Naive thymus-derived CD4-positive, alpha-beta T cell (primary cell): ENCODE measurements at places on chromosomes 2 and 18. TPM values are rescaled to one million over a fixed set of nuclear protein-coding genes. Genes with fewer than 3 reads are reported as not detected.
A peak's percentile ranks its signal among the peaks of the same experiment; 100 is the strongest.

DNA sequence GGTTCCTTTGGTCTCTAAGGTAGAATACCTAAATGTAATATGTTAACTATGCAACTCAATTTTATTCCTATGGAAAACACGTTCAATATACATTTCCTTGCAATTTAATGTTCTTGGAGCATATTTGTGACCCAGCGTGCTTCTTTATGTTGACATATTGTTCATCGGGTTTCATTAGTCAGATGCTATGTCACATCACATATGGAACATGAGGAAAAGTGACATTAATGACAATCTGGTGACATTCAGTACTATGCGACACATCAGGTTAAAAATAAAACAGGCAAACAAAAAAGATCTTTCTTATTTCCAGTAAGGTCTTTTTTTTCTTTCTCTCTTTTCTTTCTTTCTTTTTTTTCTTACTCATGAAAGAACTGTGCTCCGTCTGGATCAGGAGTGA is 135.6 kb upstream of the SMIM21 start:
- DNase-seq: no peak

DNA sequence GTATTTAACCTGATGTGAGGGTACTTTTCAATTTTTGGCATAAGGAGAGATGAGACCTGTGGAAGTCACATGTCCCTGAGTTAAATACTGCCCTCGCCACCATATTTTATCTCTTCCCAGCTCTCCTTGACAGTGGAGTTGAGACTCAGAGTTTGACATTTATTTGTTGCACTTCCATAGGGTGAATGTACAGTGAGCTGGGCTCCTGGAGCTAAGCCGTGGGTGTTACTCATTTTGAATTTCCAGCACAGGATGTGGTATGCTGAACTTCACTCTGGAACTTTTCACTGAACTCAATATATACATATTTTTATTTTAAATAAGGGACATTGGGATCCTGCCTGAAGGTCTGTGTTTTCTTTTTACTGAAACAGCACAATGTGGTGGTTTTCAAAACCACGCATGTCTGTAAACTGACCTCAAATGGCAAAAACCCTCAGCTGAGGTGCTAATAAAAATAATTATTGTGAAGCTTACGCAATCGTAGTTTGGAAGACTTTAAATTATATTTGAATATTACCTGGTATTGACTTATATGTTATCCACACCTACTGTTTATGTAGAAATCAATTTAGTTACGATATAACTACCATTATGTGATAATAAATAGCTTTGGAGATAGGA is 12.1 kb downstream of the RNF144A start:
- DNase-seq: no peak

GRCh38 chr2:113692698-113693428 is 63.6 kb downstream of the SLC35F5 start:
- peak; percentile 30 for DNase-seq

DNA sequence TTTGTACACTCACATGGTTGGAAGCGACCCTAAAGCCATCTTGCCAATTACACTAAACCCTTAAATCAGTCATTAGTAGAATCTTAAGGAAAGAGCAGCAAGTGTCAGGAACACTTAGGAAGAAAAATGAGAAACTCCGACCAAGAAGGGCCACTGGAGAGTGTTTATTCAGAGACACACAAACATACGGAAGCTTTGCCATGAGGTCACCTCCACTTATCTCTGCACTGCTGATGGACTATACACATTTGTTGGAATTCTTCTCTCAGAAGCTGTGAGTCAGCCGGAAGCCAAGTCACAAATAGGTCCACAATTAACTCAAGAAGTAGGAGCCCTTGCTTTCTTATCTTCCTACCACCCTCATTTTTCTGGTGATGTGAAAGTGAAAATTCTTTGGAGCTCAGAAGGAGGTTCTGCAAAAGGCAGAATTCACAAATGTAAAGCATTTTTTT is 21.6 kb downstream of the BMP10 start:
- no peak for DNase-seq

DNA sequence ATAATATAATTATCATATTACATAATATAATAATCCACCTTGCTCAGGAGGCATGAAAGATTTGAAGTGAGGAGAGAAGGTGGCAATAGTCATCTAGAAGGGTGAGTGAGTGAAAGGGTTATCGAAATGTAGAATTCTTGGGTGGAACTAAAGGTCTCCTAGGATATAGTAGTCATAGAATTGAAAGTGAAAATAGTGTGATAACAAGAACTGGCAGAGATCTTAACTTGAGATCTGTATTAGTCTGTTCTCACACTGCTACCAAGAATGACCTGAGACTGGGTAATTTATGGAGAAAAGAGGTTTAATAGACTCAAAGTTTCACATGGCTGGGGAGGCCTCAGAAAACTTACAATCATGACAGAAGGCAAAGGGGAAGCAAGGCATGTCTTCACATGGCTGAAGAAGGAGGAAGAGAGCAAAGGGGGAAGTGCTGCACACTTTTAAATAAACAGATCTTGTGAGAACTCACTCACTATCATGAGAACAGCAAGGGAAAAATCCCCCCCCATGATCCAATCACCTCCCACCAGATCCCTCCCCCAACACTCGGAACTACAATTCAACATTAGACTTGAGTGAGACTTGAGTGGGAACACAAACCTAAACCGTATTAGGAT is 351.5 kb downstream of the NR4A2 start:
- no peak for DNase-seq

GRCh38 chr2:232103140-232103737 is 141.7 kb downstream of the DIS3L2 start:
- no peak for DNase-seq

DNA sequence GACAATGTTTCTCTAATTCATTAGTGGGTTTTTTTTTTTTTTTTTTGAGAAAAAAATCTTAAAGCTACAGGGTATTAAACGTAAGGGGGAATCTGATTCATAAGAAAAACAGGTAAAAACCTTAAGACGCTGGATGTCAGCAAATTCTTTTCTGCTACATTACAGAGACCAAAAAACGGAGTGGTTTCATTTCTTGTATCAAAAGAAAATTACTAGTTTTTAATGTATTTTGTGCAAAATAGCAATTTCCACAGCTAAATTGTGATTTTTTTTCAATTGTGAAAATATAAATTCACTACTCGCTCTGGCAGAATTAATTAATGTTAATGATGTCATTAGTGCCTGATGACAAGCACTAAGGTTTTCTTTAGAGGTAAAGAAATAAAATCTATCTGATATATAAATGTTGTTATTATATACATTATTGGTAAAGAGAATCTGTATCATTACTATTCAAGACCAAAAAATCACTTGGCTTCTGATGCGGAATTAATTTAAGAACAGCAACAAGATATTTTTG is 9.9 kb downstream of the OTX1 start:
- DNase-seq: no peak

DNA sequence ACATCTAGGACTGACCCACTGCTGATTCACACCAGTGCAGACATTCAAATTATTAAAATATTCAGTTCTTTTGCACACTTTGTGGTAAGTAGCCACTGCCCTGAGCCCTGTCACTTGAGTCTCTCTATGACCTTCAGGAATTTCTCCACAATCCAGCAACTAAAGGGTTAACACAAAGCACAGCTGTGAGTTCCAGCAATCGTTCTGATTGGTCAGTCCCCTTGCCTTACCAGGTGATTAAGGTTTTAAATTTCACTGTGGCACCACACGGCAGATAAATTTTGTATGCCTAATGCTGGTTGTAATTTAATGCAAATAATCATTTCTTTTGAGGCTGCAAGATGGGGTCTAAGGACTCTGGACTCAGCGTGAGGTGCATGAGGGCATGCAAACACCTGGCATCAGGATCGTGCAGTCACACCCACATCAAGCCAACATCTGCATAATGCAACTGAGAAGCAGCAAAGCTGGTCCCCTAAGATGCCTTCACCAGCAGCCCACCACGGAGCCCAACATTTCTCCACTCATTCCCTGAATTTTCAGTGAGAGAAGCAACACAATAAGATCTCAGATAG is 36.6 kb downstream of the SLC14A1 start:
- no peak for DNase-seq

DNA sequence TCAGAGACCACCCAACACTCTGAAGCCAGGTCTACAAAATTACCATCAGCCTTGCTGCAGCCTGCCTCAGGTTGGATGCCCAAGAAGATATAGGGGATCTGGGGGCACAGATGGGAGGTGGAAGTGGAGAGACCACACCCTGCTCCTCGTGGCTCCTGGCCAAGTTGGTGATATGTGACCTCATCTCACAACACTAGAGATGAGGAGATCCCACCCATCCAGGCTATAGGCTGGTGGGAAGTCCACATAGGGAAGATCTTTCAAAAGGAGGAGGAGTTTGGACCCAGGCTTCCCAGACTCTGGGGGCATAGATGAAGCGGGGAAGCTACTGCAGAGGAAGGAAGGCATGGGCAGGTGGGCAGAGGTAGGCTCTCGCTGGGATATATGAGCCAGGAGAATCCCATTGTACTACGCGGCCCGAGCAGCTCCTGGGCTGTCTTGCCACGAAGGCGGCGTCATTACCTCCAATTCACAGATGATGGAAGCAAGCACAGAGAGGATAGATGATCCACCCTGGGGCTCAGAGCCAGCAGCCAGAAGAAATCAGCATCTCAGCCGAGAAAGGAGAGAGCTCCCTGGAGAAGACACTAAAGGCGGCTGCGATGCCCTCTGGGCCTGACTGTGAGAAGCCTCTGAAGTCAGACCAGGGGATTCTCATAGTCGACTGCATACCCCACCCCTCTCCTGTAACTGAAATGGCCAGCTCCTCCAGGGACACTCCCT is 96.0 kb downstream of the RHOB start:
- DNase-seq: no peak

- DNase-seq: no peak
Measured at GRCh38 chr2:60116161-60116875, 437.1 kb downstream of the BCL11A start.

GRCh38 chr2:217714287-217714751 is 288.5 kb downstream of the TNS1 start:
- no peak for DNase-seq

DNA sequence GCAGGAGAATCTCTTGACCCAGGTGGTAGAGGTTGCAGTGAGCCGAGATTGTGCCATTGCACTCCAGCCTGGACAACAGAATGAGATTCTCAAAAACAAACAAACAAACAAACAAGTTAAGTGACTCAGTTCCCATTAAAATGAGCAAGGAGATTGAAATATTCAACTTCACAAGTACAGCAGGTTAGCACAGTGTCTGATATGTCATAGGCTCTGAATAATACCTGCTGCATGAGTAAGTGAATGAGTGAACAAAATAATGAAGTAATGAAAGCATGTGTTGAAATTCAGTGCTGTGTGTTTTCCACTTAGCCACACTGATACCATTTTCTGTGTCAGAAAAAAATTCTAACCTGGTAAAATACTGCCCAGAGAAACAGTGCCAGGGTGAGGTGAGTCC is 41.9 kb upstream of the SETBP1 start:
- DNase-seq: no peak

DNA sequence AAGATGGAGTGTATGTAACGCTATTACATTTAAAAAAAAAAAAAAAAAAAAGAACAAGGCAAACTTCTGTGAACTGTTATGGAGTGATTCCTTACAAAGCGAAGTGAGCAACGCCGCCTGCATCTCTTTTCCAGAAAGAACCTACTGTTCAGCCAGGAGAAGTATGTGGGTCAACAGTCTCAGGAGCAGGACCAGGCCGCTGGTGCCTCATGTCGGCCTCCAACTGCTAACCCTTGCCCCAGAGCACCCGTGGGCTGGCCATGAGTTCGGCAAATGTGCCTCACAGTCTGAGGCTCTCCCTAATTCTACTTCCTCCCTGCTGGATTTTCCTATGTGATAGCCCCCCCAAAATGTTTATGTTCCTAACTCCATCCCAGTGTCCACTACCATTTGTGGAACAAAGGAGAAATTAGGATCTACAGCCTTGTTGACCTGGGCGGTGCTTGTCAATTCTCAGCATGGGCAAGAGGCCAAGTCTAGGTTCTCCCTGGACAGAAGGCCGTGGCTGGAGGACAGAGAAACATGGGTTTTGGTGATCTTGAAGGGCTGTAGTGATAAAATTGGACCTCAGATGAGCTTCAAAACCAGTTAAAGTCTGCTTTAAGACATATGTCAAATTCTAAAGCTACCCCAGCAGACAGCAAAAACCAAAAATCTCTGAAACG is 15.9 kb downstream of the FAM168B start:
- DNase-seq: no peak

- no peak for DNase-seq
Measured at GRCh38 chr2:73292316-73292905, 937 bp downstream of the EGR4 start.

DNA sequence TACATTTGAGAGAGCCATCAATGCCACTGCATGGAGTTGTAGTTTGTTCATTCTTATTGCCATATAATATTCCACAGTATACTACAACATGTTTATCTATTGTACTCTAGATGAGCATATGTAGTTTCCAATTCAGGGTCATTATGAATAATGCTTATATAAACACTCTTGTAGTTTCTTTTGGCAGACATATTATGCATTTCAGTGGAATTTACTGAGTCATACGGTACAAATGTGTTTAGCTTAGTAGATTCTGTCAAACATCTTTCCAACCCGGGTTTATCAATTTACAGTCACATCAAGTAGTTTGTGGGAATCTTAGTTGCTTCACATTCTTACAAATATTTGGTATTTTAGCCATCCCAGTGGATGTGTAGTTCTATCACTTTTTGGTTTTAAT is 161.1 kb downstream of the KCNH7 start:
- no peak for DNase-seq

GRCh38 chr2:159807183-159808031 is 9.4 kb upstream of the CD302 start:
- DNase-seq: no peak

DNA sequence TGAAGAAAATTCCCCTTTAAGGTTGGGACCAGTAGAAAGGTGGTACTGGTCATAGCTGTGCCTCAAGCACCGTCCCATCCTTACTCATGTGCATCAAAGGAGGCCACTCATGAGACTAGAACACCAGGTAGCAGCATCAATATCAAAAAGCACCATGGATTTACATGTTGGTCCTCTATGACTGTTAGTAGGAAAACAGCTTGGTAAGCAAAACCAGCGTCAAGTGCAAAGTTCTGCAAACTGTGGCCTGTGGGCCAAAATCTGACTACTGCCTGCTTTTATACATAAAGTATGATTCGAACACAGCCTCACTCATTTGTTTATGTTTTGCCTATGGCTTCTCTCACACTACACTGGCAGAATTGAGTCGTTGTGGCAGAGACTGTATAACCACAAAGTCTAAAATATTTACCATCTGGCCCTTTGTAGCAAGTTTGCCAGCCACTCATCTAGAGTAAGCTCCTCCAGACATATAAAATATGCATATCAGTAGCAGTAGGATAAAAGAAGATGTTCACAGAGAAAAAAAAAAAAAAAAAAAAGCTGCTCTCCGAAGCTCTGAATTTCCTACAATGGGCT is 119.7 kb upstream of the CTNNA2 start:
- DNase-seq: no peak

- no peak for DNase-seq
Measured at GRCh38 chr2:46695283-46695682, 215.9 kb downstream of the TMEM247 start.

- no peak for DNase-seq
Measured at GRCh38 chr2:237205043-237205541, 119.4 kb downstream of the COPS8 start.

The MTERF4 gene
- 66.0 TPM for total RNA-seq

The MAP4K3 gene
- 13.3 and 14.4 TPM in 2 replicates for total RNA-seq

The RASGRP3 gene
- total RNA-seq: 14.2 TPM

The NTSR2 gene
- total RNA-seq: not detected

The DQX1 gene
- 0.34 TPM for total RNA-seq

The TWIST2 gene
- not detected for total RNA-seq

The SAG gene
- total RNA-seq: 0.05 TPM

The MAP3K19 gene
- total RNA-seq: not detected

The PIEZO2 gene
- not detected for total RNA-seq

The RBFA gene
- 21.6 TPM for total RNA-seq

The HMSD gene
- total RNA-seq: 2.0 and 5.1 TPM in 2 replicates

The RNF125 gene
- 37.5 TPM for total RNA-seq

The LRRTM1 gene
- not detected for total RNA-seq

The CXCR4 gene
- total RNA-seq: 239 TPM

The HOXD8 gene
- total RNA-seq: not detected
